T-cell (primary cell): ENCODE measurements at places on chromosomes 11 and 22.

DNA sequence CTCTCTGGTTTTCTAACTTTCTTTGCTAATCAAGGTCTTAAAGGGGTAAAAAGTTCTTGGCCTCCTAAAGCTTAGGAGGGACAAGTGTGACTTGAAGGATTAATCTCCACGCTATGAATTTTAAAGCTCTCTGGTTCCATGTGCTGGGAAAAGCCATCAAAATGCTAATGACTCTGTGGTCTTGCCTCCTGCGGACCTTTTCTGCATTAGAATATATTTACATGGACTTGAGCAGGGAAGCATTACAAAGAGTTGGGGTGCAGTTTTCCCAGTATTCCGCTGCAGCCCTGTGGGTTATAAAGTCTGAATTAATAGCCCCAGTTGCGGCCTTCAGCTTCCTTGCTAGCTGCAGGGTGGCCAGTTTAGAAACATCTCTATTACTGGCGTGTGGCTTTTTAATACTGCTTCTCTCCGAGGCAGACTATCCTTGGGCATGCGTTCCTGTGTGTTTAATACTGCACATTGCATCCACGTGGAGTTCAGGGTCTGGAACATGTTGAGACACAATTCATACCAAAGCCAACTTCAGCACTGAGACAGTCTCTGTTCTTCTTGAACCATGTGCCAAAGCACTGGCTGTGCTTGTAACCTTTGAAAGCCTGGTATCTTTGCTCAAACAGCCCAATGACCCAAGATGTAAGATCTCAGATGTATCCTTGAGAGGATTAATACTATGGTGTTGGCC, 27.3 kb downstream of the TSPAN18 start:
- DNase-seq: no peak

GRCh38 chr22:47161631-47162030, 399.2 kb downstream of the TBC1D22A start:
- DNase-seq: no peak

GRCh38 chr11:21634956-21635355, 557.9 kb upstream of the ANO5 start:
- DNase-seq: no peak

GRCh38 chr11:47329431-47329986, 23.0 kb downstream of the MYBPC3 start:
- no peak for DNase-seq

DNA sequence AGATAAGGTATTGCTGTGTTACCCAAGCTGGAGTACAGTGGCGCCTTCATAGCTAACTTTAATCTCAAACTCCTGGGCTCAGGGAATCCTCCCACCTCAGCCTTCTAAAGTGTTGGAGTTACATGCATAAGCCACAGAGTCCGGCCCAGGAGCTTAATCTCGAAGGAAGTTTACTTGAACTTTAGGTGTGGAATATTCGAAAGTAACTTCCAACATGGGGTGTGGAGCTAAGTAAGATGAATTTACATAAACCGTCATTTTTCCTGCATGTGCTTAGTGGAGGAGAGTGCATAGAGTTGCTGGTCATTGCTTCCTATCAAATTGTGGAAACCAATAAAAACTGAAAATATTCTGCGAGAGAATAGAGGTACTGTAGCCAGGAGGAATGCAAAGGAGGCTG, 1.5 kb downstream of the ATG13 start:
- DNase-seq: no peak

GRCh38 chr11:83612891-83613766, 327.0 kb upstream of the CCDC90B start:
- DNase-seq: no peak

DNA sequence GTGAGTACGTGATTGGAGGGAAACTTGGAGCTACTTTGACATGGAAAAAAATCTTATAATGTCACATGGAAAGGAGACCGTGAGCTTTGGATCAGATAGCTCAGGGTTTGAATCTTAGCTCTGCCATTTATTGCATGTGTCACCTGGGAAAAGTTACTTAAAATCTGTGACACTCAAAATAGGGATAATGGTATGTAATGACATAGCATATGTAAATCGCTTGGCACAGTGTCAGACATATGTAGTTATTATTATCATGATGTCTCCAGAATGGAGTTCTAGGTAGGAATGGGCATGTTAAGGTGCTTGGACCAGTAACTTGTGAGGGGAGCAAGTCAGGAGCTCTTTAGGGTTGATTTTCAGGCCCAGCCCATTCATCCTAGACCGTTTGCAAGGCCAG, 75.8 kb downstream of the GRIK4 start:
- DNase-seq: no peak

GRCh38 chr11:18295316-18295715, 26.6 kb downstream of the HPS5 start:
- no peak for DNase-seq

GRCh38 chr11:107591378-107592230, 657 bp downstream of the ELMOD1 start:
- DNase-seq: peak; percentile 16

DNA sequence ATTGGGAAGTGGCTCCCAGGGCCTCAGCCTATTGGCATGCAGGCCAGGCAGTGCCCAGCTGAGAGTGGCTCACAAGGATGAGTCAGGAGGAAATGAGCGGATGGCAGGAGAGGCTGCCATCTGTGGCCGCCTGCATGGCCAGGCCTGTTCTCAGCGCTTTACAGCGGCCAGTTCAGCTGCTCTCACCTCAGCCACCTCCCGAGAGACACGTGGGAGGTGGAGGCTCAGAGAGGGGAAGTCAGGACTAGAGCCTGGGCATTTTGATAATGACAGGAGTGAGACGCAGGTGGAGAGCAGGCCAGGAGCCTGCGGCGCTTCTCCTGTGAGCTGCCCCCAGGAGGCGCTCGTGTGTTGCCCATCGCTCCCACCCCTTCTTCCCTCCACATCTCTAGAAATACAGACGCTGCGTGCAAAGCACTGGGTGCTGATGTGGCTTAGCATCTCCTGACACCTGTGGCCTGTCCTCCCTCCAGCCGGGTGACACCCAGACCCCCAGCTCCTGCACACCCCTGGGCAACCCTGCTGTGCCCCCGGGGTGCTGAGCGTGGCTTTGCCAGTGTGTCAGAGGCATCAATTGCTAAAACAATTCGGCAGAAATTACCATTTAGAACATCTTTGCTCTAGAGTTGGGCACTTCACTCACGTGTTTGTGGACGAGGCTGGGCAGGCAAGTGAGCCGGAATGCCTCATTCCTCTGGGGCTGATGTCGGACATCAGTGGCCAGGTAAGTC, 21.4 kb upstream of the PANX2 start:
- peak; percentile 79 for DNase-seq

GRCh38 chr22:28369854-28370253, 309.8 kb downstream of the TTC28 start:
- DNase-seq: no peak

DNA sequence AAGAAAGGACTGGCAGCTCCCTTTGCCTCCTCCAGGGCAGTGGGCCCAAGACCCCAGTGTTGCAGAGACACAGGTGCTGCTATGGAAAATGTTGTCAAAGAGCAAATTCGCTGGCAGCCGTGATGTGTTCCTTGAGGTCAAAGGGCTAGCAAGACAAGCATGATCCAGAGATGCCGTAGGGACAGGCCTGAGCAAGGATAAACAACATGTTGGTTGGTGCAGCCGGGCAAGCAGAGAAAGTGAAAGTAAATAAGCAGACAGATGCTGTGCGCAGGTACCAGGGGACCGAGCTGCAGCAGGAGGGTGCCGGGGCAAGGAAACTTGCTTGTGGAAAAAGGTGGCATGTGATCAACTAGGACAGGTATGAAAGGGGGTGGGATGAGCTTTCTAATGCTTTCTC, 125.5 kb upstream of the NECTIN1 start:
- no peak for DNase-seq

DNA sequence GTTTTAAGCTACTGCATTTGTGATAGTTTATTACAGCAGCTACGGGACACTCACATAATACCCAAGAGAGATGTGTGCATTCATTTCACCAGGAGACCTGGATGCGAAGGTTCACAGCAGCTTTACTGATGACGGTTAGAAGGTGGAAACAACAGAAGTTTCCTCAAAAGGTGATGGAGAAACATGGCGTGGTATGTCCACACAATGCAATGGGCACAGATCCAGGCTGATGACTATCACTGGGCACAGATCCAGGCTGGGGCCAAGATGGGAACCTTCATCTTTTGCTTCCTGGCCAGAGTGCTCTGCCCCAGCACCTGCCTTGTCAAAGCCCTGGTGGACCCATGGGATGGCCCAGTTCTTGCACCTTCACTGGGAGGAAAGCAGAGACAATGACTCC, 30.6 kb upstream of the RFPL3 start:
- no peak for DNase-seq
